Stimulated activated CD4-positive, alpha-beta T cell treated with anti-CD3 and anti-CD28 coated beads, Interleukin-4, amount 100 ng/mL, for 4 hours (primary cell): ENCODE measurements at places on chromosomes 13 and 19.

DNA sequence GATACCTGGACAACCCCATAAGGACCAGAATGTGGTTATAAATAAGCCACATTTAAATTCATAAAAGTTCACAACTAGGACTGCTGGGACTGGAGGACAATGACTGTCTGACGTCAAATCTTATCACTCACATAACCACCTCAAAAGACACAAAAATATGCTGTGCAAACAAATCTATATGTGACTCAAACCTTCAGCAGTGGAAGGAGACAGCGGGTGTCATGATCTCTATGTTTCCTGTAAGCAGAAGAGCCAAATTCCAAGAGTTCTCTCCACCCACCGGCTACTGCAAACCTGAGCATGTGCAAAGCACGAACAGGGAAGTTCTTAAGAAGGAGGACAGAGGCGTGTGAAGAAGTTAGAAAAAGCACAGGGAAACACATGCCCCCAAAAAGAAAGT, 113.2 kb downstream of the MYCBP2 start:
- DNase-seq = no peak

- DNase-seq = no peak
Observed at GRCh38 chr13:37097076-37097475, 8.4 kb downstream of the CSNK1A1L start.

DNA sequence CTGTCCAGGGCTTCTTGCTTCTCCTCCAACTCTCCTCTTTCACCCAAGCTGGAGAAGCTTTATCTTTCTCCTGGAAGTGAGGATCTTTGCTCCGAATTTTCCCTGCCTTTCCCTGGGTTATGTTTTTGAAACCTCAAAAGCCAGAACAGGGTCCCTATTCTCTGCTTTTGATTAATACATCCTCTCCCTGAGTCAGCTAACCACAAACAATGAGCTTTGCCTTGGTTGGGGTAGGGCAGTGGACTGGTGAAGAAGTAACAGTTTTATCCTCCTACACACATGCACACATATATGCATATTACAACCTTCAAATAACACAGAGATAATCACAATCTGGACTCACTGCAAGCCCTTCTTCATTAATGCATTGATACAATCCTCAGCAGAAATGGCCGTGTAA, 44.6 kb downstream of the DLEU7 start:
- no peak for DNase-seq

DNA sequence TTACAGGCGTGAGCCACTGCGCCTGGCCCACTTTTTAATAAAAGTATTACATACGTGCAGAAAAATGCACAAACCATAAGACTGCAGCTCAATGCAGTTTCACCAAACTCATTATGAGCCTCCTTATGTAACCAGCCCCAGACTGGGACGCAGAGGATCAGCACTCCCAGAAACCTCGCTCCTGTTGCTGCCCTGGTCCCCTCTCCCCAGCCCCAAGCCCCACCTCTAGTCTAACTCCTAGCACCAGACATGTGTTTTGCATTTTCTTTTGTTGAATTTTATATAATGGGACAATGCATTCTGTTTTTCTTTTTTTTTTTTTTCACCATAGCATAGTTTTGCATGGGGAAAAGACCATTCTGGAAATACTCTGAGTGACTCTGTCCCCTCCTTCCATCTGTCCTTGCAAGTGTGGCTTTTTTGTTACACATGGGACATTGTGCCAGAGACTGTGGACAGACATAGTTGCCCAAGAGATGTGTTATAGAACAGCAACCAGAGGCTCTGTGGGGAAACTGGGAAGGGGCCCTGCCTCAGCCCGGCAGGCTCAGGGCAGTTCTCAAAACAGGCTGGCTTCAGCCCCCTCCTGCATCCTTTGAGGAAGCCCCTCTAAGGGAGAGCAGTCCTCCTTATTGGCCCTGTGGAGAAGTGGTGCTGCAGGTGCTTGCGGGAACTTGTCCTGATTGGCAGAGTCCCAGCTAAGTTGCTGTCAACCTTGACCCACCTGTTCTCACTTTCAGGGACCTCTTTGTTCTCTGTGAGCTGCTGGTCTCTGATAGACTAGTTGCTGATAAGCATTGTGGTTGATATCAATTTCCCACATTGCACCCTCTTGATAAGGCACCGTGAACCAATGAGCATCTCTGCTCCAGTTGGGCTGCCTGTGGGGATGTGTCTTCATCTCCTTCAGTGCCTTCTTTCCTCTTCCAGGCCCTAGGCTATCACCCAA, 13.8 kb upstream of the OLFM4 start:
- DNase-seq = no peak

DNA sequence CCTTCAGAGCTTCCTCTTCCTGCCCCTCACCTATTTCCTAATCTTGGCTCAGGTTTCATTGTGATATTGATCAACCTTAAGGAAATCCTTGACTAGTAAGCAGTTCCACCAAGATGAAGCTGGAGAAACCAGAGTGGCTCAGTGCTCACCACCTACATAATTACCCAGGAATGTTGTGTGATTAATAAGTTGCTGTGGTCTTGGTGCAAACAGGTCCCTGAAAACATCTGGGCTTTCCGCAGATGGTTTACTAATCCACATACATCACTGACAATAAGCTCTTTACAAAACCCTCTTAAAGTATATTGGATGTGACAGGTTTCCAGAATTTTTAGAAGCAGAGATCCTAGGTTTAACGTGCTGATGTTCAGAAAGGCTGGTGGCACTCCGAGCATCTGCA, 8.6 kb upstream of the SERP2 start:
- no peak for DNase-seq
